SJCRH30 (cell line): ENCODE measurements at places on chromosomes 12 and 14. TPM values are rescaled to one million over a fixed set of nuclear protein-coding genes. Genes with fewer than 3 reads are reported as not detected.
A peak's percentile ranks its signal among the peaks of the same experiment; 100 is the strongest.

The IL26 gene
- total RNA-seq, result not detected in 2 replicates

The BDKRB2 gene
- 0.03 TPM in 1 of 2 replicates, not detected in the other for total RNA-seq

DNA sequence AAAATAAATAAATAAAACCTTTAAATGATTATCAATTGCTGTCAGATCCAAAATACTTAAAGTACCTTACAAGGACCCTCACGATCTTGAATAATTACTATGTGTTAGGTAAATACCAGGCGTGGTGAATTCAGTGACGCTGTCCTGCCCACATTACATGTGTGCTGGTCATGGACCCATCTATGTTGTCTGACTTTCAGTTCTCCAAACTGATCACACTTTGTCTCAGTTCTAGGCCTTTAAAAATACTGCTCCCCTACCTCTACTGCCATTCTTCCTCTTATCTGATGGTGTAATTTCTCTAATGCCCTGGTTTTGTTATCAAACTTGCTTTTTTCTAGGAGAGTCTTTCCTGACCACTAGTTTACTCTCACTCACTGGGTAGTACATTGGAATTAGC, 520.7 kb downstream of the TRHDE start:
- no peaks in the 10 kb centered on the region for H3K36me3 ChIP-seq
- H3K27ac ChIP-seq, result no peak overlapping the region
- no peak for DNase-seq

- H3K36me3 ChIP-seq, result no peaks in the 10 kb centered on the region
- DNase-seq, result no peak
- no peak overlapping the region for H3K4me3 ChIP-seq
- no peaks in the 10 kb centered on the region for H3K27me3 ChIP-seq
- H3K27ac ChIP-seq, result no peak overlapping the region
- H3K4me1 ChIP-seq, result no peaks in the 10 kb centered on the region
Observed at GRCh38 chr12:85322715-85323114, 42.7 kb downstream of the ALX1 start.

GRCh38 chr12:80580254-80580653, 127.2 kb upstream of the MYF6 start:
- H3K4me1 ChIP-seq, result peaks cover 26% of the 10 kb centered on the region
- peak; percentile 87 for DNase-seq
- peaks cover 13% of the 10 kb centered on the region for H3K36me3 ChIP-seq
- H3K4me3 ChIP-seq, result peak overlapping the region; percentile 49

GRCh38 chr12:3723916-3724805, 28.7 kb downstream of the CRACR2A start:
- H3K4me1 ChIP-seq, result peaks cover 17% of the 10 kb centered on the region
- H3K4me3 ChIP-seq, result no peak overlapping the region
- H3K27ac ChIP-seq, result no peak overlapping the region
- DNase-seq, result no peak
- H3K27me3 ChIP-seq, result no peaks in the 10 kb centered on the region

The NKX2-1 gene
- not detected in 2 replicates for total RNA-seq

- no peaks in the 10 kb centered on the region for H3K4me1 ChIP-seq
- no peaks in the 10 kb centered on the region for H3K36me3 ChIP-seq
- H3K27me3 ChIP-seq, result no peaks in the 10 kb centered on the region
- H3K27ac ChIP-seq, result no peak overlapping the region
- DNase-seq, result peak; percentile 21
Observed at GRCh38 chr12:42039176-42039575, 105.5 kb downstream of the GXYLT1 start.

The WNT1 gene
- total RNA-seq, result not detected in 2 replicates

GRCh38 chr12:78028426-78028825, 197.7 kb downstream of the NAV3 start:
- no peaks in the 10 kb centered on the region for H3K27me3 ChIP-seq
- no peak for DNase-seq
- no peaks in the 10 kb centered on the region for H3K4me1 ChIP-seq
- H3K27ac ChIP-seq, result no peak overlapping the region
- H3K4me3 ChIP-seq, result no peak overlapping the region

DNA sequence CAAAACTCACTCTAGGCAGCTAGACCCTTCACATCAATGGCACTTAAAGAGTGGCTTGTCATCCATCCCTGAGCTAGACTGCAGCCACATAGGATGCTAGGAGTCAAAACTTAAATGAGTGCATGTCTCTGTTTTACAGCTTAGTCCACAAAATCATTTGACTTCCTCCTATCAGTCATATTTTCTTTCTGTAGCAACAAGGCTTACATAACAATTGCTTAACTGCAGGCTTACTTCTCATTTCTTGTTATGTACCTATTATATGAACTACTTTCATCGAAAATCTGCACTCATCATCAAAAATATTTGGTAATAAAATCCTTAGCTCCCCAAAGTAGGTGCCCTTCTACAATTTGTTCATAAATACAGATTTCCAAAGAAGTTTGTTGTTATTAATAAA, 30.1 kb downstream of the CLEC1A start:
- H3K27me3 ChIP-seq, result no peaks in the 10 kb centered on the region; the same call in 1 of the 2 replicates
- H3K4me1 ChIP-seq, result no peaks in the 10 kb centered on the region
- no peak overlapping the region for H3K4me3 ChIP-seq
- no peak for DNase-seq
- no peak overlapping the region for H3K27ac ChIP-seq
- no peaks in the 10 kb centered on the region for H3K36me3 ChIP-seq

The CNTN1 gene
- total RNA-seq, result 0.02 and 0.20 TPM in 2 replicates

DNA sequence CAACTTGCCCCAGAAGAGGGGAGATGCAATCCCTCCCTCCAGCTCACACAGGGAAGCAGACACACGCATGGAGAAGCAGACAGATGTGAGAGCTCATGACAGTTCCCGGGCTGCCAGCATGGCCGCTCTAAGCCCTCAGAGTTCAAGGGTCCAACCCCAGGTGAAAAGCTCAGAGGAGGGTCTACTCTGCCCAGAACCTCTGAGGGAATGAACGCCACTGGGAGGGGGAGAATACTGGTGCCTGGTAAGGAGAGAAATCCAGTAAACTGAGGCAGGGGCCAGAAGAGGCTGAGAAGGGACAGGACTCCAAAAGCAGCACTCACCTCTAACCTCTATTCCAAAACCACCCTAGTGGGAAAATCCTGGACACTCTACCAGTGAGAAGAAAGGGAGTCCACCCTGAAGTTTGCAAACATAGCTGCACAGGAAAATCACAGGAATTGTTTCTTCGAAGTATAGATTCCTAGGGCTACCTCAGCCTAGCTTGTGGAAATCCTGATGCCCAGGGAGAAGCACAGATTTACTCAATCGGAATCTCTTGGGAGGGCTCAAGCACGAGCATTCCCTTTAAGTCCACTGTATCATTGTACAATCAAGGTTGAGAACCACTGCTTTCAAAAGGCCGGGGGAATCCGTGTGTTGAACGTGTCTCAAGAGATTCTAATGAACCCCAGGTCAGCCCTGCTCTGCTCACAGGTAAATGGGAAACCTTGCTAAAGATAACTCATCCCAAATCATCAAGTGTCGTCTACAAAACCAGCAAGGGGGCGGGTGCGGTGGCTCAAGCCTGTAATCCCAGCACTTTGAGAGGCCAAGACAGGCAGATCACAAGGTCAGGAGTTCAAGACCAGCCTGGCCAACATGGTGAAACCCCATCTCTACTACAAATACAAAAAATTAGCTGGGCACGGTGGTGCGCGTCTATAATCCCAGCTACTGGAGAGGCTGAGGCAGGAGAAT, 34.3 kb upstream of the PLEKHG6 start:
- no peaks in the 10 kb centered on the region for H3K27me3 ChIP-seq
- H3K4me3 ChIP-seq, result no peak overlapping the region
- H3K4me1 ChIP-seq, result peaks cover 54% of the 10 kb centered on the region
- no peak for DNase-seq

DNA sequence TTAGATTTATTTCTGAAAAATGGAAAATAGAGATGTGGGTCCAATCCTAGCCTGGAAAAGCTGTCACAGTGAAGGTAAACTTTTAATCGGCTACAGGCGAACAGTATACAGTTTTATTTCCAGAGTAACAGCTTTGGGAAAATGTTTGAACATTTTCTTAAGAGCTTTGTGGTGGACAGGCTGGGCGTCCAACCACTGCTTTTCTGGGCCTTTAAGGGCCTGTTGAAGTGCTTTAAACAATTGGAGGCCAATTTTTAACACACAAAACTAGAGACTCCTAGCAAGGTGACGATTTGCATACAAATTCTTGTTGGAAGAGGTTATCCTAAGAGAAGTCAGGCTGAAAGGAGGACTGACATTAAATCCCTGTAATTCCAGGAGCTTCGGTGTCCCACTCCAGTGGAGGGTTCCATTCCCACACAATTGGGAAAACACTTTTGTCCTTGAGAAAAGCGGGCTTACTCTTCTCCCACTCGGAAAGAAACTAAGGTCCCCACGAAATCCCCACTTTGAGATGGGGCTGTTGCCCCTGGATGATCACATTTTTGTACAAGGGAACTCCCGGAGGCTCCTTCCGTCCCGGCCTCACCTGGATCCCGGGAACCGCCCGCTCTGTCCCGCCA, 26.9 kb downstream of the BCL11B start:
- H3K27me3 ChIP-seq, result no peaks in the 10 kb centered on the region
- H3K4me3 ChIP-seq, result peak overlapping the region; percentile 63
- DNase-seq, result no peak
- H3K4me1 ChIP-seq, result peaks cover 31% of the 10 kb centered on the region
- no peaks in the 10 kb centered on the region for H3K36me3 ChIP-seq
- peak overlapping the region; percentile 98 for H3K27ac ChIP-seq

GRCh38 chr12:107530701-107531100, 154.9 kb upstream of the PWP1 start:
- H3K4me1 ChIP-seq, result no peaks in the 10 kb centered on the region
- H3K36me3 ChIP-seq, result no peaks in the 10 kb centered on the region
- H3K27me3 ChIP-seq, result no peaks in the 10 kb centered on the region
- H3K27ac ChIP-seq, result no peak overlapping the region
- DNase-seq, result no peak

- H3K27ac ChIP-seq, result no peak overlapping the region
- no peaks in the 10 kb centered on the region for H3K36me3 ChIP-seq
- H3K27me3 ChIP-seq, result peaks cover 3% of the 10 kb centered on the region; the same call in 1 of the 2 replicates
- no peaks in the 10 kb centered on the region for H3K4me1 ChIP-seq
- H3K4me3 ChIP-seq, result no peak overlapping the region
Observed at GRCh38 chr12:130700492-130701401, 15.4 kb downstream of the RIMBP2 start.

DNA sequence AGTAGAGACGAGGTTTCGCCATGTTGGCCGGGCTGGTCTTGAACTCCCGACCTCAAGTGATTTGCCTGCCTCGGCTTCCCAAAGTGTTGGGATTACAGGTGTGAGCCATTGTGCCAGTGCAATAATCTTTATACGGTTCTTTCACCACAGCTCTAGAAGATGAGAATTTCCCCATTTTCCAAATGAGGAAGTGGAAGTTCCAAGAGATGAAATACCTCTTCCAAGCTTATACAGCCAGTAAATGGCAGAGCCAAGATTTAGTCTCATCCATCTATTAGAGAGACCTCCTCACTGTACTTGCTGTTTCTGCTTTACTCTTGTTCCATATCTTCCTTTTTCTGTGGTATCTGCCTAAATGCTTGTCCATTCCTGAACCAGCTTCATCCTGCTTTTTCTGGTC, 3.1 kb upstream of the LMNTD1 start:
- H3K4me3 ChIP-seq, result no peak overlapping the region
- DNase-seq, result no peak

GRCh38 chr12:76549131-76549530, 10.4 kb downstream of the OSBPL8 start:
- no peak overlapping the region for H3K4me3 ChIP-seq
- DNase-seq, result no peak
- H3K27me3 ChIP-seq, result no peaks in the 10 kb centered on the region
- peaks cover 2% of the 10 kb centered on the region; the same call in 1 of the 2 replicates for H3K4me1 ChIP-seq

The ITPR2 gene
- 7.8 and 8.7 TPM in 2 replicates for total RNA-seq

- H3K4me3 ChIP-seq, result no peak overlapping the region
- peaks cover 18% of the 10 kb centered on the region for H3K27me3 ChIP-seq
- no peaks in the 10 kb centered on the region for H3K4me1 ChIP-seq
- H3K27ac ChIP-seq, result no peak overlapping the region
- DNase-seq, result no peak
Observed at GRCh38 chr12:2171672-2172426, 119.1 kb downstream of the CACNA1C start.
